ACHN (cell line): ENCODE measurements at places on chromosomes 4 and X.

GRCh38 chrX:53188763-53189162, 36.2 kb downstream of the KDM5C start:
- no peak for DNase-seq

DNA sequence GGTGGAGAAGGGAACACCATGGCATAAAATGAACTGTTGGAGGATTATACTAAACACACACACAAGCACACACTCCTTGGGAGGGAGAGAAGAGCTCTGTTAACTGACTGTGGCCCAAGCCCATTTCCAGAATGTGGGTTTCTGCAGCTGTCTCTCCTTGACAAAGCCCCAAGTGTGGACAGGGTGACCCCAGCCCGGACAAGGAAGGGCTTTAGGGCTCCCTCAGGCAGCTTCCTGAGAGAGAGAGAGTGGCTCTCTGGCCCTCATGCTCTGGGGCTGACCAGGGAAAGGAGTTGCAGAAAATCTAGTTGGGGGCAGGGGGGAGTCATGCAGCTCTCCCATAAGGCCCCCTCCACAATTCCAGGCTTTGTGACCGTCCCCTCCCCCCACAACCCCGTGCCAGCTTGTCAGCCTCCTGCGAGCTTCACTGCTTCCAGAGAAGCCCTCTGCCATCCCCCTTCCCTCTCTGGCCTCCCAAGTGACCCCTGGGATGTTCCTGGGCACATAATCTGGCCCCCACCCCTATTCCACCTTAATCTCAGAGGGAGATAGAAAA, 590 bp downstream of the ARHGEF9 start:
- DNase-seq: no peak

- DNase-seq: no peak
These were observed 253.4 kb downstream of the EPHA5 start for GRCh38 chr4:65416891-65417290.

DNA sequence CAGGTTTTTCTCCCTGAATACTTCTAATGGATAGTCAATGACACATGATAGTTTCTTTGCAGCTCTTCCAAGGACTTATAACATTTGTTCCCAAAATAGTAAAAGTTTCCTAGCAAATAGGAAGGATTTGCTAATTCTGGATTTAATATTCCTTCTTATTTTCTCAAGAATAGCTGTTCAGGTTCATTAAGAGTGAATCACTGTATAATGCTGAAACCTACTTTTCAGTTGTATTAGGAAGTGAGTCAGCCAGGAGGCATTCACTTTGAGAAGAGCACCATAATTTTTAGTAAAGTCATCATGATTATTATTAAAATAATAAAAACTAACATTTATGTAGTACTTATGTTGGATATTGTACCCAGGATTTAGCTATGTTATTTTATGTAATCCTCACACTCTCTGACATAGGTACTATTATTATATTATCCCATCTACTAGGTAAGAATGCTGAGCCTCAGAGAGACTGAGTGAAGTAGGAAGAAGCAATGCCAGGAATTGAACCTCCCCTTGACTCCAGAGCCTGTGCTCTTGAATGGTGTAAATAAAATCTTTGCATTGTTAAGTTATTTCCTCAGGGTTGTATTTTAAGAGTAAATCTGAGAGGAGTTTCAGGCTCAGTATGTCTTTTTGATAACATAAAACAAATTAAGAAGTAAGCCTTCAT, 114.8 kb downstream of the REELD1 start:
- DNase-seq: peak; percentile 48

DNA sequence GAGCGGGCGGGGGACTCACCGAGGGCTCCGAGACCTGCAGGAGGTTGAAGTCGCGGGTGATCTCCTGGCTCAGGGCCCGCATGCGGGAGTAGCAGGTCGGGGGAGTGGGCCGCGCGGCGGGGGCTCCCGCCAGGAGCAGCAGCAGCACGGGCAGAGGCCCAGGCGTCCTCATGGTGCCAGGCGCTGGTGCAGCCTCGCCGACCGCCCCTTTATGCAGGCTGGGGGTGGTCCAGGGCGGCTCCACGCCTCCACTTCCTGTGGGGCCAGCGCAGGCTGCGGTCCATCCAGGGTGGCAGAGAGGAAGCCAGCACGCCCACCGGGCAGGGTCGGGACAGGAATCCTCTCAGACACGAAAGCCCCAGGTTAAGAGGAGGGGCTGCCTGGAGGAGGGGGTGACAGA, at the start of gene CYTL1:
TSS of gene CYTL1 (minus strand) at position 185 of the 400 bp plus-strand sequence. CDS start at position 172, 13 bp downstream.
- DNase-seq: no peak

DNA sequence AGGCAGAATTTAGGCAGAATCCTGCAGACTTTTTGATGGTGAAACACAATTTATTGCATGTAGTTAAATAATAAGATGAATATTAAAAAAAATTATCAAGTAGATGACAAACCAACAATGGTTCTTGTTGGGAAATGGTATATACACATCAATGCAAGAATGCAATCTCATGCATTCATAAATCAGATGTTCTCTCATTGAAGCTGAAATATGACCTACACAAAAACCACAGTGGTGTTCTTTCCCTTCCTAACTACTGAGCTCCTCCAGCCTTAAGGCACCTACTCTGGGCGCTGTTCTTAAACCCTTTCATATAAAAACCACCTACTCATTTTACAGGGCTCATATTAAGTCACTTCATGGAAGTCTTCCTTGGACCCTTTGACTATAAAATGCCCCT, 64.1 kb downstream of the ANTXR2 start:
- no peak for DNase-seq

GRCh38 chr4:139875411-139875825, 209.8 kb downstream of the MGST2 start:
- DNase-seq: no peak

GRCh38 chrX:14013054-14013453, 16.6 kb downstream of the GEMIN8 start:
- no peak for DNase-seq

DNA sequence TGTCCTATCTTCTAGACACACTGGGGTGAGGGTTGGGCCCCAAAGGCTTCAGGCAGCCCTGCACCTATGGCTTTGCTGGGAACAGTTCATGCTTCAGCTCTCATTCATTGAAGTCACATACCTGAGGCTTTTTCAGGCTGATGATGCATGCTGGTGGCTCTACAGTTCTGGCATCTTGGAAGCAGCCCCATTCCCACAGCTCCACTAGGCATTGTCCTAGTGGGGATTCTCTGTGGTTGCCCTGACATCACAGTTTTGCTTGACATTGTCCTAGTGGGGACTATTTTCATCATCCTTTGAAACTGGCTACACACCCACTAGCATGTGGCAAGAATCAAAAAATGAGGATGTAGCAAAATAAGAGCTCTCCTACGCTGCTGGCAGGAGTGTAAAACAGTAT, 37.7 kb upstream of the C4orf17 start:
- DNase-seq: no peak

- DNase-seq: peak; percentile 23
These were observed 759 bp upstream of the TBC1D1 start for GRCh38 chr4:37889849-37890800.

DNA sequence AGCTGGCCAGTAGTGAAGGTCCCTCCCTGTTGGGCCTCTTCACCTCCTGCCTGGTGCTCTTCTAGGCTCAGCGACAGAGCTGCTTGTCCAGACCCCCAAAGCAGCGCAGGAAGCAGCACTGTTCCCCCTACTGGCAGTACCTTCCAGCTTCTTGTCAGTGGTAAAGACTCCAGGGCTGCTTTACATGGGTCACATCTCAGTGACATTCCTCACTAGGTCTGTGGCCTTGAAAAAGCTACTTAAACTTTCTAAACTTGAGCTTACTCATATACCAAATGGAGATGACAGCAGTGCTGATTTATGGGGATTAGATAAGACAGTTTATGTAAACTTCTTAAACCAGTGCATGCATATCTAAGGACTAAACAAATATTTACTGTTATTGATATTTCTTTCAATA, 117.3 kb downstream of the FAT4 start:
- DNase-seq: peak; percentile 14

DNA sequence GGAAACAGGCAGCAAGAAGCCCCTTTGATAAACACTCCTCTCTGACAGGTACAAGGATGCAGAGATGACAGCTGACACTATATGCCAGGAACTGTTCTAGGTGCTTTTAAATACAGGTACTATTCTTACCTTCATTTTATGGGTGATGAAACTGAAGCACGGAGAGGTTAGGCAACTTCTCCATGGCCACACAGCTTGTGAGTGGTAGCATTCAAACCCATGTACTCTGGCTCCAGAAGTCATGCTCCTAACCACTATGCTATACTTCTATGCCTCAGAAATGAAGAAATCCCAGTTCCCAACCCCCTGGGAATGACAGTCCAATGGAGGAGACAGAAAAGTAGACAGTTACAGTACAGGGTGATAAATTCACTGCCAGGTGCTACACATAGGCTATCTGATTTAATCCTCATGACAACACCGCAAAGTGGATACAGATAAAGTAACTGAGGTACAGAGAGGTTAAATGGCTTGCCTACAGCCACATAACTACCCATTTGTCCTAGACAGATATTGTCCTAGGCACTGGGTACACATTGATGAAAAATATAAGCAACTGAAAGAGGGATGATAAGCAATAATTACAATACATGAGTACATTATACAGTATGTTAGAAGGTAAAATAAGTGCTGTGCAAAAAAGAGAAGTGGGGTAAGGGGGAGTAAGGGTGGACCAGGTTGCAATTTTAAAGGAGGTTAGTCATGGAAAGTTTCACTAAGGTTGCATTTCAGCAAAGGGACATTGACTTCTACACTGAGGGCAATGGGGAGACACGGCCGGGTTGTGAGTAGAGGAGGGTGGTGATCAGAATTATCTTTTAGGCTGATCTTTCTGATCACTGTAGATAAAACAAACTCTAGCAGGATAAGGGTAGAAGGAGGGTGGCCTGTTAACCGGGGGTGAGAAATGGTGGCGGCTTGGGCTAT, 1.6 kb upstream of the F8 start:
- DNase-seq: no peak

- no peak for DNase-seq
These were observed 78.5 kb upstream of the DDIT4L start for GRCh38 chr4:100268789-100269188.

DNA sequence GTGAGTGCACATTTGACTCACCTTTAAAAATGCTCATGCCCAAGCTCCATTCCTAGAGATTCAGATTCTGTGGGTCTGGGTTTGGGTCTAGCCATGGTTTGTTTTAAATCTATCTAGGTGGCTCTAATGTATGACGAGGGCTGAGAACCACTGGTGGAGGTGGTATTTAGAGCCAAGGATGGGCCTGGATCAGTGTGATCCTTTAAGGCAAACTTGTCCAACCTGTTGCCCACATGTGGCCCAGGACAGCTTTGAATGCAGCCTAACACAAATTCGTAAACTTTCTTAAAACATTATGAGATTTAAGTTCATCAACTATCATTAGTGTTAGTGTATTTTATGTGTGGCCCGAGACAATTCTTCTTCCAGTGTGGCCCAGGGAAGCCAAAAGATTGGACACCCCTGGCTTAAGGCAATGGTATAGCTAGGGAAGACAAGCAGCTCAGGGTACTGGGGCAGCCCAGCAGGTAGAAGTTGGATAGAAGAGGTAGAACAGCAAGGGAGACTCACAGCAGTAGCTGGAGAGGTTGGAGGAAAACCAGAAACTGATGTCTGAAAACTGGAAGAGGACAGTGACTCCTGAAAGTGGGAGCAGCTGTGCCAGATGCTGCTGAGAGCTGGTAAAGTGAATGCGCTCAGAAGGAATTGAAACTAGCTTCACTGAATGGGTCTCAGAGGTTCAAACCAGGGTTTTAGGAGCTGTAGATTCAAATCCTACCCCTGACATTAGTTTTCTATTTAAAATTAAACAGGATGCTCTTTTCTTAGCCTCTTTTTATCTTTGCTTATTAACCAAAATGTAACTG, 18.2 kb downstream of the ADD1 start:
- no peak for DNase-seq

DNA sequence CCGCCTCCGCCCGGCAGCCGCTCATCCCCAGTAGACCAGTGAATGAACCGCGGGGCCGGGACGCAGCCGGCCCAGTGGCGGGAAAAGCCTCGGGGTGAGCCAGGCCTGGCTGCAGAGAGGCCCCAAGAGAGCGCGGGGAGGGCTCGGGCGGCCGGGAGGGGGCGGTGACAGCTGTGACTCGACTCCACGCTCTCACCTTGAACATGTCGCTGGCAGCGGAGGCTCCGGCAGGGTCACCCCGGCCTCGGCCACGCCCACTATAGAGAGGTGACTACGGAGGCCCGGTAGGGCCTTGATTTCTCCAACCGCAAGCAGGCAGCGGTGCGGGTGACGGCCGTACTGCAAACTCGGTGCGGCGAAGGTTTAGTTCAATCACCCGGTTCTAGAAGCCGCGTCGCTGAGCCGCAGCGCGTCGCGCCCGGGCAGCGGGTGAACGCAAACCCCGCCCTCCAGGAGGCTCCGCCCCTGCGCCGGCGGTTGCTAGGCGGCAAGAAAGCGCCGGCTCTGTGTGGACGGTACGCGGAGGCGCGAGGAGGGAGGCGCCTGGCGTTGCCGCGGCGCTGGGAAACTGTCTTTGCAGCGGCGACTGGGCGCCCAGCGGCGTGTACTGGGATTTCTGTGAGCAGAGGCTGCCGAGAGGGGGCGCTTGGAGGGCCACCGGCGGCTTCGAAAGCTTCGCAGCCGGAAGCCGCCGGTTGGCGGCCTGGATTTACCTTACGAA, at the start of the genes APOO and CXorf58:
TSS of gene APOO (minus strand) at position 441 of the 721 bp plus-strand sequence. CDS start at position 205, 236 bp downstream.
TSS of gene CXorf58 (plus strand) at position 509 of the 721 bp plus-strand sequence. CDS start 2,297 bp downstream, outside the sequence.
- peak; percentile 83 for DNase-seq

GRCh38 chrX:114905251-114905650, 112.2 kb downstream of the IL13RA2 start:
- no peak for DNase-seq

DNA sequence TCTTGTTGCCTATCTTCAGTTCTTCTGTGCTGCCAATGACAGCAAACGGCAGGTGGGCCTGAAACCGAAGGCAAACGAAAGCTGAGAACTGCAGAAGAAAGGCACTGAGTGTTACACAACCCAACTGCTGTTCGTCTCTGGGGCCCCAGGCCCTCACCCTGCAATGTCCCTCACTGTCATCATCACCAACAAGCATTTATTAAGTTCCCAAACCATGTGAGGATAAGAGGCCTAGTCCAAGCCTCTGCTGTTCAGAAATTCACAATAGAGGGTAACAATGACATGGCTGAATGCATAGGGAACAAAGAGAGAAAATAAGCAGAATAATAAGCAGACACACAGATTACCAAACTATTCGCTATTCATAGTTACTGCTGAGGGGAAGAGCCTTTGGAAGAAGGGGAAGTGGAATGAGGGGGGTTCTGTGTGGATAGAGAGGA, 34.5 kb upstream of the NKRF start:
- DNase-seq: no peak

GRCh38 chr4:74999714-75000309, 66.9 kb downstream of the PARM1 start:
- no peak for DNase-seq

- no peak for DNase-seq
These were observed 448.5 kb downstream of the TRAM1L1 start for GRCh38 chr4:116636917-116637316.

GRCh38 chr4:172648471-172648870, 520.1 kb upstream of the GALNT7 start:
- no peak for DNase-seq

DNA sequence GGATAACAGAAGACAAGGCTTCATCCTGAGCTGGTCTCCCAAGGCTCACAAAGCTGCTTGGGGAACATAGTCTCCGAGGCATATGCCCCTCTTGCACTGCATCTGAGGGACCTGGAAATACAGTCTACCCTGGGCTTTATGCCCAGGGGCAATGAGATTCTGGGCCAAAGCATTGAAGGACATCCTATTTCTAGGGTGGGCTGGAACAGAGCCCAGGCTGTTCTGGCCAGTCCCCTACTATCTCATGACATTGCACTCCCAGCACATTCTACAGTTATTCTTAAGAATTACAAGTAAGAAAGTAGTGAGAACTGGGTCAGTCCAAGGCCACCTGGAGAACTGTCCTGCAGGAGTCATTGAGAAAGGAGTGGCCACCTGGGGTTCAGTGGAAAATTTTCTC, 107.6 kb downstream of the USP46 start:
- no peak for DNase-seq

- no peak for DNase-seq
These were observed 8.5 kb upstream of the GRIA3 start for GRCh38 chrX:123175366-123176122.
